Occipital lobe (tissue), 3 donors: ENCODE measurements at places on chromosomes 3 and 15.
A peak's percentile ranks its signal among the peaks of the same experiment; 100 is the strongest.

DNA sequence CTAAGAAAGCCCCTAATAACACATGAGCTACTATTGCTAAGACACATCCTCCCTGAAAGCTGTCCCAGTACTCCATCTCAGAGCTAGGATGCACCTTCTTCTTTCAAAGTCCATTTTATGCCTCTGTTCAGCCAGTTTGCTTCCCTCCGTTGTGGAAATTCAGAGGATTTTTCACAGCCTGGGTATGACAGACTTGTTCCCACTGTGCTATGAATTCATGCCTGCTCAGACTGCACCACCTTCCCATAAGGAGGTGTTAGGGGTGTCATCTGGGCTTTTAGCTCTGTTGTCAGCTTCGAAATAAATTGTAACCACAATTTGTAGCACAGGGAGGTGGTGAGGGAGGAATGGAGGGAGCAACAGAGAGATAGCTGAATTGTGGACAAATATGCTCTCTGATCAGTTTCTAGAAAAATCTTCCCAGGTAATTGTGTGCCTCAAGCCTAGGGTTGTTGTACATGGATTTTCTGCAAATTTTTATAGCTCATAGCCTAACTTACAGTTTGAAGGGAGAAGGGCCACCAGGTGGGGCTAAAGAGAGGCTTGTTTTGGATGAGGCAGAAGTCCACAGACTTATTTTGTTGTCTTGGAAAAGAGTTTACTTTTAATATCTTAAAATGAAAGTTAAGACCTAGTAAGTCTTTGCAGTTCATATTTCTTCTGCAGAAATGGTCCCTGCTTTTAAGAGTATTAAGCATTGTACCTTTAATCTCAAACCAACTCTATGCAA lies 462.0 kb downstream of the PDCD6IP start:
- peak; percentile 44 for DNase-seq

DNA sequence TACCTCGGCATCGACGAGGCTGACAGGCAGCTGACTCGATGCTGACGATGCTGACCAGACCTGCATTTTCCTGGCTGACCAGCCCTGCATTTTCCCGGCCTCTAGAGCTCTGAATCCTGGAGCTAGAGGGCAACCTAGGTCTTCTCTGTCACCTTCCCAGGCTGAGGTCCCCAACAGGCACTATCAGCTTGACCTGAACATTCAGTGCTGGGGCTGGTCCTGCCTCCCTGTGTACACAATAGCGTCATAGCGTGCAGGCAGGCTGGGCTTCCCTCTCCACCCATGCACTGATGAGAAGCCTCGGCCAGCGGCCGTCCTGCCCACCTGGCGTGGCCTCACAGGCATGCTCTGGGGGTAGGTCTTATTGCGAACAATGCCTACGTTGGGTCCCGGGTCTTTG lies 62.3 kb upstream of the SNRPA1 start:
- no peak for DNase-seq

DNA sequence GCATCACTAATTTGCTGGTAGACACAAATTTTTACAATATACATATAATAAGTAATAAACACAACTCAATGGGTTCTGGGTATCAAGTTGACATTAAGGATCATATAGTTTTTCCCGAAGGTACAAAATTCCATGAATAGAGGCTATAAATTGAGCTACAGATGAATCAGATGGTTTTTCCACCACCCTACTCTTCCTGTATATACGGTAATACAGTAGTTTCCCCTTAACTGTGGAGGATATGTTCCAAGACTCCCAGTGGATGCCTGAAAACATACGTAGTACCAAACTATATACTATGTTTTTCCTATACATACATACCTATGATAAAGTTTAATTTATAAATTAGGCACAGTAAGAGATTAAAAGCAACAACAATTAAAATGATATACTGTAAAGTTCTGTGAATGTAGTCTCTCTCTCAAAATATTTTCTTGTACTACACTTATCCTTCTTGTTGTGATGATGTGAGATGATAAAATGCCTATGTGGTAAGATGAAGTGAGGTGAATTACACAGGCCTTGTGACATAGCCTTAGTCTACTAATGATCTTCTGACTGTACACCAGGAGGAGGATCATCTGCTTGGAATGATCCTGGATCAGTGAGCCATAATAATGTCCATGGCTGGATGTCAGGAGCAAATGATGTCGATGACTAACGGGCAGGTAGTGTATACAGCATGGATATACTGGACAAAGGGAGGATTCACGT lies 116.7 kb downstream of the NR1I2 start:
- no peak for DNase-seq

- DNase-seq: no peak
Observed at GRCh38 chr15:93088981-93089726, at the start of gene RGMA. RGMA (minus strand) TSS chr15:93089211; CDS start chr15:93088932, 279 bp downstream.

- DNase-seq: no peak
Observed at GRCh38 chr3:48795997-48796732, 51.5 kb downstream of the PRKAR2A start.

GRCh38 chr3:132625613-132626012 lies 28.5 kb downstream of the ACKR4 start:
- no peak for DNase-seq
